ENCODE measurements at places on chromosomes 12 and 14.

DNA sequence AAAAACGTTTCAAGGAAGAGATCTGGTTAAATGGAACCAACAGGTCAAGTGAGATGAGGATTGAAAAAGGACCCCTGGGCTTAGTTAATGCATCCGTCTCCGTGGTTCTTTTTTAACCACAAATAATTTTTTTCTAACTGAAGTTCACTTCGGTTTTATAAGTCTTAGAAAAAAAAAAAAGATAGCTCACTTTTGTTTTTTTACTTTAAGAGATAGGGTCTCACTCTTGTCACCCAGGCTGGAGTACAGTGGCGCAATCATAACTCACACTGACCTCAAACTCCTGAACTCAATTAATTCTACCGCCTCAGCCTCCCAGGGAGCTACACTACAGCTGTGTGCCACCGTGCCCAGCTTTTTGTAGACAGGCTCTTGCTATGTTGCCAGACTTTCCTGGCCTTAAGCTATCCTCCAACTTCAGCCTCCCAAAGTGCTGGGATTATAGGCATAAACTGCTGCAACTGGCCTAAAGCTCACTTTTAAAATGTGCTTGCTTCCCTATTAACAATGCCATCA, 11.8 kb downstream of the HNRNPC start:
- DNase-seq: no peak

DNA sequence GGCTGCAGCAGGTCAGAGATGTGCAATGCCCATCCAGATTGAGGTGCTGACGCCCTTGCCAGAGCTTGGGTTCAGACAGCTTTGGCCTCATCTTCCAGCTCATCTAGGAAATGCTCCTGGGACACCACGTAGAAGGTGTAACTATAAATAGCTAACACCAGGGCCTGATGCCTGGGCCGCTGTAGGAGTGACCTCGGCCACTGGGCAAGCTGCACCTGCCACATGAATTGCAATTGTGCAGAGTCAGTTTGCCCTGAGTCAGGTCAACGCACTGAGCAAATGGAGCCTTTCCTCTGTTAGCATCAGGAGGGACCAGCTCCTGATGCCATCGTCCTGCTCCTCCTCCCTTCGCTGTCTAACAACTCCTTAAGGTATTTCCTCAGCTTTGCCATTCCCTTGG, 17.4 kb upstream of the DNM1L start:
- DNase-seq: no peak

DNA sequence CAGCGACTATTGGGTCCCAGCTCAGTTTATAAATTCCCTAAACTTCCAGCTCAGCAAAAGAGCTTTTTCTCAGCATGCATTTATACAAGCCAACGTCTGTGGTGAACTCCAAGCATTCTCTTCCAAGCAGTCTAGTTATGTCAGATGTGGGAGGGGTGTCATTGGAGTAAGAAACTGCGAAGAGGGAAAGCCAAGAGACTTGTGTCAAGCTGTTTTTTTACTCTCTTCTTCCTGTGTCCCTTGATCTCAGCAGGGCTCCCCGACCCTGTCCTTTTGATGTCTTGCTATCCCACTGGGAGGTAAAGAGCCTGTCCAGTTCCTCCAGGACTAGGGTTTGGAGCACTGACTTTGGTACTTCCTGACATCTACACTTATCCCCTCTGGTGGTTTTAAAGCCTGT, 69.0 kb downstream of the PPM1H start:
- no peak for DNase-seq

DNA sequence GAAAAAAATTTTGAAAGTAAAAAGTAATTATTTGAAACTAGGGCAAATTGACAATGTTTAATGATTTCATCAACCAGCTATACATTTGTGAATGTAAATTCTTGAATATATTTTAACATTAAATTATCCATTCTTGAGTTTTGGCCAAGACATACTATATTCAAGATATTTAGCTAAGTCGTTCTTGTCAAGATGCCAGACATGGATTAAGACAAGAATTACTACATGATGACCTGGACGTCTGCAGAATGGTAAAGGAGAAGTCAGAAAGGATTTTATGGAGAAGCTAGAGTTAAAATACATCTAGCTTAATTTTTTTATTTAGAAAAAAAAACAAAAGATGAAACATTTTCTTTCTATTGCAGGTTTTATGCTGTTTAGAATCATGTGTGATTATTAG, 255.8 kb downstream of the TMTC2 start:
- no peak for DNase-seq

DNA sequence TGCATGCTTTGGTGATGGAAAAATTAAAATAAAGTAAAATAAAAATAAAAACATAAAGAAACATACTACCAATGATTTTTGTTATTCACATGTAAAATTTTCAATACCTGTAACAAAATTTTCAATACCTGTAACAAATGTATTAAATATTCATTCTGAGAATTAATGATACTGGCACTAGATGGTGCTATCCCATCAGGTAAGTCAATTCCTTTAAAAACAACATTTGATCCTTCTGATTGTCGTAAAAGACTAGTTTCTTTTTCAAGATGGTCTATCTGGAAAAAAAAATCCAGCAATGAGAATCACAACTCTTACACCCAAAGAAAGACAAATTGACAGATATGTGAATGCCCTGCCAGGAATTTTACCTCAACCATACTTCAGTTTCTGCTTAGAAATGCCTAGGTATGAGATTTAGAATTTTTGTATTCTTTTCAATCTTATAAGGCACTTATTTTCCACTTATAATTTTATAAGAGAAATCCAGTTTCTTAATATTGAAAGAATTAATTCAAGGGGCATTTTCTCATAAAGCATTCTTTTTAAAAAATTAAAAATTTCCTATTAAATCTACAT, 30.7 kb downstream of the CEP290 start:
- DNase-seq: peak; percentile 17

GRCh38 chr12:93583627-93584392, 11.3 kb downstream of the SOCS2 start:
- no peak for DNase-seq

- DNase-seq: no peak
Measured at GRCh38 chr12:93612776-93613175, 40.3 kb downstream of the SOCS2 start.

DNA sequence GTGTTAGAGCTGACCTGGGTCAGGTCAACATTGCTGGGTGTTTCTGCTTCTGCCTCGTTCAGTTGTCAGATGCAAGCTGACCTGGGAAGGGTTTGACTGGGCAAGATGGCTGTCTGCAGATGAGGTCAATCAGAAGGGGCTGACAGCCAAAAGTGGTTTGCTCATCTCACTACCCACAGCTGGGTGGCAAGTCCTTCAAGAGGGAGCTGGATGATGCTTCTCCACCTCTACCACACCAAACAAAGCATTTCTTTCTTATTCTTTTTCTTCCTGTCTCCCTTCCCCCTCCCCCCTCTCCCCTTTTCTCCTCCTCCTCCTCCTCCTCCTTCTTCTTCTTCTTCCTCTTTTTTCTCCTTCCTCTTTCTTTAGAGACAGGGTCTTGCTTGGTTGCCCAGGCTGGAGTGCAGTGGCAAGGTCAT, 268.2 kb upstream of the PLEKHG7 start:
- DNase-seq: no peak

GRCh38 chr14:31677052-31677451, 115.8 kb downstream of the NUBPL start:
- DNase-seq: no peak

- no peak for DNase-seq
Measured at GRCh38 chr12:120538281-120539156, 4.4 kb downstream of the RNF10 start.

- no peak for DNase-seq
Measured at GRCh38 chr12:45426294-45426693, 210.4 kb downstream of the ANO6 start.

- DNase-seq: peak; percentile 40
Measured at GRCh38 chr12:78181544-78182162, 351.0 kb downstream of the NAV3 start.

DNA sequence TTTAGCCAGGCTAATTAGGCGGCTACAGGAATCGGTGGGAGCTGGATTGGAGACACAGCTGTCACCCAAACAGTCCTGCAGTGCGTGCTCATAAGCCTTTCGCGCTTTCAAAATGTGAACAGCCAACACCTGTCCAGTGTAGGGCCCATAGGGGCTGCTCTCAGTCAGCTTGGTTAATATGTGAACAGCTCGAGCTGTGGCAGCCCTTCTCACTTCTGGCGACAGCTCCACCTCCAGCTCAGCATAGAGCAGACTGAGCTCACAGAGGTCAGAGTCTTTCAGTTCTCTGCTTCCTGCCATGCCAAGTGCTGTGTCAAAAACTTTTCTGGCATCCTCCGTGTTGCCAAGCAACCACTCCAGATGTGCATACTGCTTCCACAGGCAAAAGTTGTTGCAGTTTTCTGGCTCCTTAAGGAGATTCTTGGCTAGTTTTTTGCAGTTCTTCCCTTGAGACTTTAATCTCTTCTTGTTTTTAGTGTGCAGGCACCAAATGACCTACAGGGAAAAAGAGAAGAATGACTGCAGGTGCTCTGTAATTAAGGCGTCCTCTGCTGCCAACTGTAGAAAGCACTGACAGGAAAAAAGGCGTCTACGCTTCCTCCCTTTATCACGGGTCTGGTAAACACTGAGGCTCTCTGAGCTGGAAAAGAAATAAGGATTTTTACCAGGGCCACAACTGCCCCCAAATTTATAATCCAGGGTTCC, 32.5 kb downstream of the PSMC1 start:
- DNase-seq: peak; percentile 32

GRCh38 chr12:26821212-26821701, 11.7 kb downstream of the ITPR2 start:
- no peak for DNase-seq

DNA sequence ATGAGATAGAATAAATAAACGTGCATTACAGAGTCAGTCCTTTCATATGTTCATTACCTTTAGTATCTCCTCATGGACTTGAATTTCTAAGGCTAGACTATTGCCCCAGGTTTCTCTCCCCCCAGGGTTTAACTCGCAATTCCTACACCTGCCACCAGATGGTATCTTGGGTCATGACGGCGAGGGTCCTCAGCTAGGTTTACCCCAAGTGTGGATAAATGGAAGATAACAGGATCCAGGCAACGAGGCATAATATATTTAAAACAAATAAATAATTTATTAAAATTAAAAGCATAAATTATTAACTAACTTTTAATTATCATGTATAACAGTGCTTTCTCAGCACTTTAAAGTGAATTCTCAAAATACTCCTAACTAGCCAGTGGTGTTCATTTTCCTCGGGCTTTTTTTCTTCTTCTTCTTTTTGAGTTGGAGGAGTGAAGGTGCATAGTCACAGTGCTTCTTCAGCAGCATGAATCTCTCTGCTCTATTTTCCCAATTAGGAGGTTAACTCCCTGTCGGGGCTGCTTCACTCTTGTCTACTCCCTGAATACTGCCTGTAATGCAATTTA, 243.5 kb upstream of the CAND1 start:
- peak; percentile 43 for DNase-seq

DNA sequence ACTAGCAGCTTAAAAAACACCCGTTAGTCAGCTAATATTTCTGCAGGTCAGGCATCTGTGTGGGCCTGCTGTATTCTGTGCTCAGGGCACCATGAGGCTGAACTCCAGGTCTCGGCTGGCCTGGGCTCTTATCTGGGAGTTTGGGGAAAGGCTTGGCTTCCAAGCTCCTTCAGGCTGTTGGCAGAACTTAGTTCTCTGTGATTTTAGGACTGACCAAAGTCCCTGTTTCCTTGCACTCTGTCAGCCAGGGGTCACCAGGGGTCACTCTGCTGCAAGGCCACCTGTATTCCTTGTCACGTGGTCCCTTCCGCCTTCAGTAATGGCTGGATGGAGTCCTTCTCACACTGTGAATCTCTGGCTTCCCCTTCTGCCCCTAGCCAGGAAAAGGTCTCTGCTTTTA, 586.4 kb downstream of the AACS start:
- no peak for DNase-seq

GRCh38 chr12:44497044-44497443, 379.1 kb downstream of the NELL2 start:
- DNase-seq: no peak

DNA sequence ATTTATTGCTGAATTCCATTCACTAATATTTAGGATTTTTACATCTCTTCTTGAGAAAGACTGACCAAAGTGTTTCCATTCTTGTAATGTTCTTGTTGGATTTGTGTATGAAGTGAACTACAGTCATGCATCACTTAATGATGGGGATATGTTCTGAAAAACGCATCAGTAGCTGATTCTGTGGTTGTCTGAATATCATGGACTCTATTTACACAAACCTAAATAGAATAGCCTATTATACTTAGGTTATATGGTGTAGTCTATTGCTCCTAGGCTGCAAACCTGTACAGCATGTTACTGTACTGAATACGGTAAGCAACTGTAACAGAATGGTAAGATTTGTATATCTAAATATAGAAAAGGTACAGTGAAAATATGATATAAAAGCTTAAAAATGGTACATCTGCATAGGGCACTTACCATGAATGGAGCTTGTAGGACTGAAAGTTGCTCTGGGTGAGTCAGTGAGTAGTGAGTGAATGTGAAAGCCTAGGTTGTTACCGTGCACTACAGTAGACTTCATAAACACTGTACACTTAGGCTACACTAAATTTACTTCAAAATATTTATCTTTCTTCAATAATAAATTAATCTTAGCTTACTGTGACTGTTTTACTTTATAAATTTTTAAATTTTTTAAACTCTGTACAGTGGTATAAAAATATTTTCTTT, 27.6 kb upstream of the P2RX4 start:
- DNase-seq: no peak

- no peak for DNase-seq
Measured at GRCh38 chr14:100440758-100441203, 117.6 kb downstream of the SLC25A47 start.

- DNase-seq: no peak
Measured at GRCh38 chr12:3019005-3019680, 58.0 kb upstream of the TSPAN9 start.

DNA sequence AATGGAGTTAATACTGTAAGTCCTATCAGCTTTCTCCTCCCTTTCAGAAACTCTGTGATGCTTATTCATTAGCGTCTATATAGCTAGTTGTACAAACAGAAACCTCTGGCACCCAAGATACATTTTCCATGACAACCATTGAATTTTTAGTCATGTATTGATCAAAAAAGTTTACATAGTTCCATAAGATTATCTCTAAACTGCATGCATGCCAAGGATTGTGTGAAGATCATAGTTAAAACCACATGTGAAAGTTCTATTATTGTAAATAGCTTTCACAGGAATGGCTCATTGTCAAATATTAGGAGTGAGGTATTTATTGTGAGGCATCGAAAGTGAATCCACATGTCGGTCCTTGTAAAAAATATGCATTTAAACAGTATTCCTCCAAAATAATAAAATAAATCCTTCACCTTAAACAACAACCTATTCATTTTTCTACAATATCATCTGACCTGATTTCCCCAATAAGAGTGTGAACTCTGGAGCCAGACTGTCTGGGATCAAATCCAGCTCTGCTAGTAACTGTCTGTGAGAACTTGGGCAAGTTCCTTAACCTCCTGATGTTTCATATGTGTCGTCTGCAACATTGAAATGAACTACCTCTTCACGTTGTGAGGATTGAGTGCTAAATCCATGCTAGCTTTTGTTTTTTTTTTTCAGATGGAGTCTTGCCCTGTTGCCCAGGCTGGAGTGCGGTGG, 10.6 kb upstream of the CDKL1 start:
- no peak for DNase-seq

DNA sequence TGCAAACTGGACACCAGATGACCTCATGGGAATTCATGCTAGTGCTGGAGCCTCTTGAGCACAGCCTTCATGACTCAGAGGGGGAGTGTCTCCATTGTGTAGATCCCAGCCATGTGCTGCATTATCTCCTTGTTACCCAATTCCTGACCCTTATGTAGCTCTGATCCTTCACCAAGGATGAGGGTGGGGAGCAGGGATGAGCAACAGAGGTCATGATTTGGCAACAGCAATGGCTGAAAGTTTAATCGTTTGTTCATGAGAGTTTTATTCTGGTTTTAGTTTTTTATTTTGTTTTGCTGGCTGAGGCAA, 9.5 kb upstream of the BDKRB1 start:
- DNase-seq: no peak

- DNase-seq: no peak
Measured at GRCh38 chr14:104977008-104977680, 1.0 kb downstream of the AHNAK2 start.
